Retina (tissue), 1 donor: ENCODE measurements at places on chromosomes 5 and 9.
A peak's percentile ranks its signal among the peaks of the same experiment; 100 is the strongest.

DNA sequence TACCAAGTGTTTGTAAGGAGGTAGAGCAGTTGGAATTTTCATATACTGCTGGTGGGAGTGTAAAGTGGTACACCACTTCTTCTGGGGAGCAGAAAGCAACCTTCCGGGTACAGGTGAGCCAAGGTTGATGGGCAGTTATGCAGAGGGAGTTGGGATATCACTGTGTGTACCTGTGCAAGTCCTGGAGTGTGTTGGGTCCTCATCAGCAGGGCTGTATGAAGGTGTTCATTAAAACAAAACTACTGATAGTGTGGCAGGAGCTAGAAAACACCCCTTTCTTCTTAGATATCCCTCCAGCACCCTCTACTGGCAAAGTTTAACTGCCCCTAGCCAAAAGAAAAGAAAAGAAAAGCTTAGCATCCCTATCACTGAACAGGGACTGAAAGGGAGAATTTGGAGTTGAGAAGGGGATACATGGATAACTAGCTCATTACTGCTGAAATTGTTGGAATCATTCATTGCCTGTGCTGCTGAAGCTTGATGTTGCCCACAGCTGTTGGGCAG lies 10.7 kb downstream of the MARCHF6 start:
- DNase-seq, result no peak

GRCh38 chr9:89278997-89279739 lies 31.8 kb upstream of the CKS2 start:
- peak; percentile 34 for DNase-seq

- DNase-seq, result peak; percentile 54
These were observed 126.6 kb downstream of the NSG2 start for GRCh38 chr5:174172152-174172551.

GRCh38 chr5:60349891-60350415 lies 350.0 kb downstream of the DEPDC1B start:
- DNase-seq, result no peak

GRCh38 chr5:131953969-131954368 lies 8.5 kb upstream of the MEIKIN start:
- no peak for DNase-seq

GRCh38 chr5:20494706-20495105 lies 506.7 kb upstream of the CDH18 start:
- DNase-seq, result no peak

DNA sequence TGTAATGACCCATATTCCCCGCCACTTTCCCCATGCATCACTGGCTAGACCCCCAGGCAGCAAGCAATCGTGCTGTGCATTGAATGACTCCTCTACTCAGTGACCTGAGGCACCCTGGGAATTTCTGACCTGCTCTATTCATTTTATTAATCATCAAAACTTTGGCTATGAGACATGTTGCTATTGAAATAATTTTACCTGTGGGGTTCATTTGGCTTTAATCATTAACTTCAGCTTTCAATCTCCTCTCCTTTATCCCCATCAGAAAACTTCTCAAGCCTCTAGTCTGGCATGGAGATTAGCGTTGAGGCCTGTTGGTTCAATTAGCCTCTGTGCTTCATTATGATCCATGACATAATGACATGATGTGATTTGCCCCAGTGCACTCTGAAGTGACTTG lies 429.0 kb downstream of the ZNF608 start:
- peak; percentile 61 for DNase-seq

GRCh38 chr5:5188376-5189050 lies 48.4 kb downstream of the ADAMTS16 start:
- no peak for DNase-seq

DNA sequence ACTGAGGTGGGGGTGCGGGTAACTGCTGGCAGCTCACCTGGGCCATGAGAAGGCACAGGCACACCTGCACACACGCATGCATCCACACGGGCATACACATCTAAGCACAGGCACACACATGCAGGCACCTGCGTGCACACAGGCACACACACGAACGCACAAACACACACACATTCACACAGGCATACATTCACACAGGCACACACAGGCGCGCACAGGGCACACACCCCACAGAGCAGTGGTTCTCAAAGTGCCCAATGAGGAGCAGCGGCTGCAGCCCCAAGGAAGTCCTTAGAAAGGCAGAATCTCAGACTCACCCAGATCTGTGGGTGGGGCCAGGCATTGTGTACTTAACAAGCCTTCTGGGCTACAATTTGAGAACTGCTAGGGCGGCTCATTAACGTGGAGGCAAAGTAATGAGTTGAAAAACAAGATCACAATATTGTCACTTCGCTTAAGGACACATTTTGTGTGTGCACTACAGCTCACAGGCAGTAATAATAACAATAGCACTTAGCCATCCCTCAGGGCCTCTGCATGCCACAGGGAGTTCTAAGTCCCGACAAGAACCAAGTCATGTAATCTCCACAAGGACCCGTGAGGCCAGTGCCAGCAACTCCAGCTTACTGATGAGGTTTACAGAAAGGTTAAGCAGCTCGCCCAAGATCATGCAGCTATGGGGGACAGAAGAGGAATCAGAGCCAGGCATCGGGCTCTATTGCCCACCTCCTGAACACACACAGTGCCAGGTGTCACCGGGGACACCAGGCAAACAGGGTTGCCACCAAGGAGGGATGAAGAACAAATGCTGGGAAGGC lies 91.6 kb downstream of the ROR2 start:
- DNase-seq, result peak; percentile 58

GRCh38 chr5:39578887-39579497 lies 154.2 kb upstream of the DAB2 start:
- no peak for DNase-seq

DNA sequence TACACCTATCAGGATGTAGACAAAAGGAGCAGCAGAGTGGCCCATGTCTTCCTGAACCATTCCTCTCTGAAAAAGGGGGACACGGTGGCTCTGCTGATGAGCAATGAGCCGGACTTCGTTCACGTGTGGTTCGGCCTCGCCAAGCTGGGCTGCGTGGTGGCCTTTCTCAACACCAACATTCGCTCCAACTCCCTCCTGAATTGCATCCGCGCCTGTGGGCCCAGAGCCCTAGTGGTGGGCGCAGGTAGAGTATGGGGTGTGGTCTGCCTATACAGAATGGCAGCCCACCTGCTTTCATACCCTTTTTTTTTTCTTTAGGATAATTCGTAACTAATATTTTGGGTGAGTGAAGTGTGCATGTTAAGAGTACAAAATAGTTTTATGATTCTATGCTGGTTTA lies 1.1 kb downstream of the SLC27A6 start:
- DNase-seq, result no peak

DNA sequence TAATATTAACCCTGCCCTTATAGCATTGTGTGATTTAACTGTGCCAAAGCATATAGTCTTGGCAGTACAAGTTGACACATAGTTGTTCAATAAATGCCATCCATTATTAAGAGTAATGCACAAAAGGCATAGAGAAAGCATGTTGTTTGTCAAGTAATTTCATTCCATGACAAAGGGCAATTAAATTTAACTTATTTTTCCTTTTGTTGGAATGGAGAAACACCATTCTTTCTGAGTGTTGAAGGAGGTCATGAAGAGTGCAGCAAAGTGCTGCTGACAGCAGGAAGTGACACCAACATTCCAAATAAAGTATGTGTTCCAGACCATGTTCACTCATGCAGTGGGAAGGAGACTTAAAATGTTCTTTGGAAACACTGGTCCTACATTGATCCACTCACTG lies 29.1 kb downstream of the ANKDD1B start:
- DNase-seq, result no peak

- DNase-seq, result no peak
These were observed 360.7 kb upstream of the CDH10 start for GRCh38 chr5:25005431-25005830.
